ENCODE measurements at places on chromosomes 1 and 21.

DNA sequence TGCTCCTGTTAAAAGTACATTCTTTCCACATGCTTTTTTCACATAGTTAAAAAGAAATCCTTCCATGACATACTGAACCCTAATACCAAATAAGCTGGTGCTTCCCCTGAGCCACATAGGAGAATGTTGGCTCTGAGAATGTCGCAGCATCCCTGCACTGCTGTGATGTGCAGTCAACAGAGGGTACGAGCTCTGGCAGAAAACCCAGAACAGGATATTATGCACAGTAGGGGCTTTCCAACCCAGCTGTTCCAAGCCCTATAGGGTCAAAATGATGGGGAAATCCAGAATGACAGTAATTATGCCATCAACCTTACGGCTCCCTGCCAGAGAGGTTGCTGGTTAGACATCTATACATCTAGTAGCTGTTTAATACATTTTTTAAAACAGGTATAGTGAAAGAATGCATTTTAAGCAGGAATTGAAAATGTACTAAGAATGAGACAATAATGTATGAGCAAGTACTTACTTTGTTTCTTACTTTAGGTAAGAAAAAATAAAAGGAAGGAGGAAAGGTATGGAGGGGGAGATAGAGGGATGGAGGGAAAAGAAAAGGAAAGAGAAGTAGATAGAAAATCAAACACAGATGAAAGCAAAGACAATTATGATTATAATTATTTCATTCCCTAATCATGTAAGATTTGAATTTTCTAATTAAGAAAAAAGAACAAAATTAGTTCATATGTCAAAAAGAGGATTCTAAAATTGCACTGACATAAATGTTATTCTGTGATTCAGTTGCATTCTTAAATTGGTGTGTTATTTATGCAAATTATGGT lies 126.0 kb downstream of the NR5A2 start:
- peak; percentile 10 for DNase-seq

- no peak for DNase-seq
Measured at GRCh38 chr1:40221977-40222772, 25.6 kb upstream of the TMCO2 start.

GRCh38 chr1:48678710-48679505 lies 97.8 kb downstream of the BEND5 start:
- DNase-seq: no peak

- DNase-seq: no peak
Measured at GRCh38 chr1:63466759-63467158, 56.3 kb downstream of the ITGB3BP start.

- DNase-seq: no peak
Measured at GRCh38 chr21:36727866-36728265, 29.0 kb downstream of the SIM2 start.
